ENCODE measurements at places on chromosomes 1 and 21.

- no peaks in the 10 kb centered on the region for H3K27me3 ChIP-seq
- H3K4me1 ChIP-seq = no peaks in the 10 kb centered on the region
- DNase-seq = no peak
These were observed 38.0 kb downstream of the GPR161 start for GRCh38 chr1:168098534-168099320.

DNA sequence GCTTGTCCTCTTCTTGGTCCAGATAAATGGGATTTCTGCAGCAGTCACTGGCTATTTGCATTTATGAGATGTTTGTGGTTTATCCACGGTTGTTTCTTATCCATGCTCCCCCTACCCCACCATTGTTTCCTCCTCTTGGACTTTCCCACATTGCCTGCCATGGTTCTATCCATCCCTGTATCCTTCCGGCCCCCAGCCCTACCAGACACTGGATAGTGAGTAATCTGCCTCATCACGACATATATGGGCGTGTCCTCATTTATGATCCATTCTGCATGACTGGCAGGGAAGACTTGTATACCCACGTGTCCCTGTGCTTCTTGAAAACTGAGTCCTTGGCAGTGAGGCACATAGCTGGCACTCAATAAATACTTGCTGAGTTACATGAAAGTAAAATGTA, 40.1 kb downstream of the CACNA1S start:
- no peaks in the 10 kb centered on the region for H3K36me3 ChIP-seq
- DNase-seq = no peak
- H3K27ac ChIP-seq = no peak overlapping the region
- peaks cover 3% of the 10 kb centered on the region for H3K27me3 ChIP-seq
- H3K4me1 ChIP-seq = no peaks in the 10 kb centered on the region

GRCh38 chr1:94864821-94865220, 44.7 kb downstream of the SLC44A3 start:
- H3K27me3 ChIP-seq = no peaks in the 10 kb centered on the region
- H3K36me3 ChIP-seq = no peaks in the 10 kb centered on the region
- no peak overlapping the region for H3K4me3 ChIP-seq
- DNase-seq = no peak

- H3K27me3 ChIP-seq = no peaks in the 10 kb centered on the region
- no peak overlapping the region for H3K27ac ChIP-seq
- H3K36me3 ChIP-seq = peaks cover 21% of the 10 kb centered on the region
- no peak overlapping the region for H3K4me3 ChIP-seq
- H3K4me1 ChIP-seq = no peaks in the 10 kb centered on the region
- DNase-seq = no peak
These were observed 31.2 kb downstream of the CHD1L start for GRCh38 chr1:147273409-147274336.

DNA sequence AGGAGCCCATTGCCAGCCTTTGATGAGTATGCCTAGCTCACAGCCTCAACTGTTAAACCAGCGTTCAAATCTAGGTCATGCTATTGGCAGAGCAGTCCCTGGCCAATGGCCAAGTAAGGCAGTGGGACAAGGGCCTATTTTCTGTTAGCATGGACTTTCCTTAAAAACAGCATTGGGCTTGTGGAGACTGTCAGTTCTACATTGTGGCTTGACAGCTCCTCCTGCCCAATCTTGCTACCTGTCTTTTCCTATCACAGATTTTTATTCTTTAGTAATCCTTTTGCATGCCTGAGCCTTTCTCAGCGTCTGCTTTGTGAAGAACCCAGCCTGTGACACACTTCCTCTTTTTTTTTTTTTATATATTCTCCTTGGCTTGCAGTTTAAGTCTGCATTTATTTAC, 56.4 kb downstream of the DIP2A start:
- peak; percentile 34 for DNase-seq
- H3K4me3 ChIP-seq = no peak overlapping the region
- H3K4me1 ChIP-seq = peaks cover 7% of the 10 kb centered on the region
- H3K27ac ChIP-seq = peak overlapping the region; percentile 9
- peaks cover 23% of the 10 kb centered on the region for H3K36me3 ChIP-seq

GRCh38 chr1:153488731-153489130, 28.3 kb upstream of the S100A7 start:
- no peak overlapping the region for H3K4me3 ChIP-seq
- H3K27ac ChIP-seq = no peak overlapping the region
- no peak for DNase-seq
- H3K36me3 ChIP-seq = no peaks in the 10 kb centered on the region
- no peaks in the 10 kb centered on the region for H3K4me1 ChIP-seq
- H3K27me3 ChIP-seq = peaks cover 6% of the 10 kb centered on the region

DNA sequence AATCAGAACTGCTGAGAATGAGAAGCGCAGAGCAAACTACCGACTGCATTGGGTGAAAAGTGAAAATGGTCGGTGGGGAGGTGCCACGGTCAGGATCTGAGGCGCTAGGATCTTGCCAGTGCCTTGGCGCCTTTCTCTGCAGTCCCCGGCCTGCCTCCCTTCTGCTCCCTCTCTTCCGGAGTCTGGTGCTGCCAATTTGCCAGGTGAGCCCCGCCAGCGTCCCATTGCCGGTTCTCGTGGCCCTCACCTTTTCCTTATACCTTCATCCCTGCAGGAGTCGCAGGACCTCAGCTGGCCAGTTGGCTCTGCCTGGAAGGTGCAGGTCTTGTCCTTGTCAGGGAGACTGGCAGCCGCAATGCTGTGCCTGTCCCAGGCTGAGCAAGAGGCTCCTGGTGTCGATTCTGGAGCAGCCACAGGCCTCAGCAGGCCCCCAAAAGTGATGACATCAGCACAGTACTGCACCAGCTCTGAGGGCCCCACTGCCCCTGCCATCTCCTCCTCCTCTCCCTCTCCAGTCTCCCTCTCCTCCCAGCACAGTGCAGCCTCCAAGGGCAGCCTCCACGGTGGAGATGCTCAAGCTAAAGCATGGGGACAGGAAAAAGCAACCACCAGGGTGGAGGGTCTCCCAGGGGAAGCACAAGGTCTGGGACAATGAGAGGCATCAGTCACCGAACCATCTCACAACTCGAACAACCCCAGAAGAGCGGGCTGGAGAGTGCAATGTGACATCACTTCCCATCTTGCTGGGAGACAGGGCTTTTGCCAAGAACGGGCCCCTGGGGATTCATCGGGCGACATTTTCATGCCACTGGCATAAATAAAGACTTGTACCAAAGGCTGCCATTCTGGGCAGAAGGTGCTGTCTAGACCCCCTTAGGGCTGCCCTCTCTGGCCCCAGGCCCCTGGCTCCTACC, 37.1 kb upstream of the H6PD start:
- H3K36me3 ChIP-seq = no peaks in the 10 kb centered on the region
- no peak overlapping the region for H3K4me3 ChIP-seq
- H3K27ac ChIP-seq = no peak overlapping the region
- peaks cover 10% of the 10 kb centered on the region for H3K4me1 ChIP-seq
- no peak for DNase-seq

DNA sequence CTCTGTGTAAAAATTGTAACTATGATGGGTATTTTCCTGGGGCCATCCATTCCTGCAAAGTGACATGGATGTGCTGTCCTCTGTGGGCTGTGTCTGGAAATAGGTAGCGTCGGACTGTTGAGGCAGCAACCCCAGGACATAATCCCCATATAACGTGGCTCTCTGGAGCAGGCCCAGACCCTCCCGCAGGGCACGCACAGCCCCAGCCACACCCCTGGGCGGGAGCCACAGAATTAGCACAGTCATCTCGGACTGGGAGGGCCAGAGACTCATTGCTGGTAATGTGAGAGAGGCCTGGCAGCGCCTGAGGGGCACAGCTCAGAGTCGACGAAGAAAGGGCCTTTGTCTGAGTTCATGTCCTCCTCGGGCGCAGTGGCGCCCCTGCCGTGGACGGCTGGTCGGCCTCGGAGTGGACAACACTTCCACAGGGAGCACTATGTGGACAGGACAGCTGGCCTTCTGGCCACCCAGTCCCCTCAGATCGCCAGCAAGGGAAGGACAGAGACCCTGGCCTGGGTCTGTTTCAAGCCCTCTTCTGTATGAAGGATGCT, 20.1 kb downstream of the SIM2 start:
- no peaks in the 10 kb centered on the region for H3K4me1 ChIP-seq
- peaks cover 4% of the 10 kb centered on the region for H3K27me3 ChIP-seq
- H3K36me3 ChIP-seq = no peaks in the 10 kb centered on the region
- H3K4me3 ChIP-seq = no peak overlapping the region

DNA sequence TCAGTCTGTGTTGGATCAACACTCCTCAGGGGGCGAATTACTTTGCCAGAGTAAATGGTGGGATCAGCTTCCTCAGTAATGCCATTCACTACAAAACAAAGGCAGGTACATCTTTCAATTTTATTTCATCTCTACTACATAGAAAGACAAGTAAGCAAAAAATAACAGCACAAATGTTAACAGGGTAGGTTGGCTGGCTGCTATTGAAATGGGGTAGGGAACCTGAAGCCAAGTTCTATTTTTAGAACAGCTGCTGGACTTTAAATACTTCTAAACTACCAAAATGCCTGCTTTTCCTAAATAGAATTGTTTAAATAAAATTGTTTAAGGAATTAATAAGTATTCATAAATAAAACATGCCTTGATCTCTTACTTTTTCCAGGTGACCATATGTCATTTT, 7.3 kb upstream of the NRAS start:
- peaks cover 95% of the 10 kb centered on the region for H3K36me3 ChIP-seq
- no peak overlapping the region for H3K4me3 ChIP-seq
- no peak overlapping the region for H3K27ac ChIP-seq
- H3K27me3 ChIP-seq = no peaks in the 10 kb centered on the region
- DNase-seq = no peak

DNA sequence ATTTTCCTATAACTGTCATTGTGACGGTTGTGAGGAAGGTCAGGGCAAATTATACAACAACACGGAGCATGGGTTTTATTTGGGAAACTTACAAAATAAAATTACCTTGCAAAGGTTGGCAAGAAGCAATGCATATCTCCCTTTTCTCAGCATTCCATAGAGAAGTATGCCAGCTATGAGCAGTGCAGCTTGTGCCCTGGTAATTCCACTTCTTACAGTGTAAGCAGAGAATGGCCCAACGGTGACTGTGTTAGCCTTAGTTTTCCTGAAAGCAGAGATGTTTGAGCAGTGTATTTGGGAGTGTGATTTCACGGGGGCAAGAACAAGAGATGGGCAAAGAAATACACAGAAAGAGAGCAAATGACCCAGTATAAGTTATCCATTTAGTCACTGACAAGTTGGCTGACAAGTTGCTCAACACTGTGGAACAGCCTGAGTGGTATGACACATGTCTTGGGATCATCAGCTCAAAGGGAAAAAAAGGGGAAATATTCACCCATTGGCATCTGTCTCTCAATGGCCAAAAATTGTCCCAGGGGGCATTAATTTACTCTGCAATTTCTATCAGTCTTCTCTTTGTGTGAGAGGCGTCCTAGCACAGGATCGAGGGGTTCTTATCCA, 210.9 kb upstream of the NRIP1 start:
- no peak overlapping the region for H3K4me3 ChIP-seq
- no peak overlapping the region for H3K27ac ChIP-seq
- no peaks in the 10 kb centered on the region for H3K27me3 ChIP-seq
- DNase-seq = no peak

DNA sequence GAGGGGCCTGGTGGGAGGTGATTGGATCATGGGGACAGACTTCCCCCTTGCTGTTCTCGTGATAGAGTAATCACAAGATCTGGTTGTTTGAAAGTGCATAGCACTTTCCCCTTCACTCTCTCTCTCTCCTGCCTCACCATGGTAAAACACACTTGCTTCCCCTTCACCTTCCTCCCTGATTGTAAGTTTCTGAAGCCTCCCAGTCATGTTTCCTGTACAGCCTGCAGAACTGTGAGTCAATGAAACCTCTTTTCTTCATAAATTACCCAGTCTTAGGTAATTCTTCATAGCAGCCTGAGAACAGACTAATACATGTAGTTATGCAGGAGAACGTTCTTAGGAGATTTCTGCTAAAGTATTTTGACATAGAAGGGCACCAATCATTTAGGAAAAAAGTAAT, 59.9 kb upstream of the FBXO28 start:
- H3K4me3 ChIP-seq = no peak overlapping the region
- no peak overlapping the region for H3K27ac ChIP-seq
- no peaks in the 10 kb centered on the region for H3K36me3 ChIP-seq
- no peaks in the 10 kb centered on the region for H3K4me1 ChIP-seq

Measured in effector memory CD4-positive, alpha-beta T cell (primary cell).